ENCODE measurements at places on chromosomes 3 and 15. TPM values are rescaled to one million over a fixed set of nuclear protein-coding genes. Genes with fewer than 3 reads are reported as not detected.

Gene CGNL1
- total RNA-seq = 11.2 TPM

Gene OIP5
- total RNA-seq = not detected

Gene NDN
- total RNA-seq = 37.7 TPM

Gene TMC3
- total RNA-seq = not detected

Gene MORC1
- not detected for total RNA-seq

Gene NUDT16
- total RNA-seq = 25.0 TPM

Gene SLC22A13
- not detected for total RNA-seq

Gene CCDC39
- not detected for total RNA-seq

Gene CADPS
- total RNA-seq = 11.3 TPM

Gene TTC21A
- 2.0 TPM for total RNA-seq

Gene ZPLD1
- not detected for total RNA-seq

Gene NME9
- total RNA-seq = not detected

Gene CKMT1B
- total RNA-seq = 0.75 TPM

Gene DUOXA2
- total RNA-seq = not detected

Gene KLHL6
- 0.65 TPM for total RNA-seq

Gene QRICH1
- total RNA-seq = 46.2 TPM

Gene VGLL3
- 2.7 TPM for total RNA-seq

Gene AADAC
- total RNA-seq = not detected

Gene ADAMTS17
- total RNA-seq = 1.7 TPM

Gene BNC1
- 0.16 TPM for total RNA-seq

Gene TPRA1
- total RNA-seq = 17.8 TPM

Gene SMCO1
- total RNA-seq = 89.9 TPM

Gene ANKUB1
- total RNA-seq = not detected

Gene TMEM207
- not detected for total RNA-seq

Gene PIF1
- total RNA-seq = 0.35 TPM
